ENCODE measurements at places on chromosomes 12 and 14. TPM values are rescaled to one million over a fixed set of nuclear protein-coding genes. Genes with fewer than 3 reads are reported as not detected.

GRCh38 chr12:17017402-17017801, 411.4 kb upstream of the LMO3 start:
- DNase-seq: no peak

Gene ADAMTS20
- 1.2 TPM for polyA plus RNA-seq

DNA sequence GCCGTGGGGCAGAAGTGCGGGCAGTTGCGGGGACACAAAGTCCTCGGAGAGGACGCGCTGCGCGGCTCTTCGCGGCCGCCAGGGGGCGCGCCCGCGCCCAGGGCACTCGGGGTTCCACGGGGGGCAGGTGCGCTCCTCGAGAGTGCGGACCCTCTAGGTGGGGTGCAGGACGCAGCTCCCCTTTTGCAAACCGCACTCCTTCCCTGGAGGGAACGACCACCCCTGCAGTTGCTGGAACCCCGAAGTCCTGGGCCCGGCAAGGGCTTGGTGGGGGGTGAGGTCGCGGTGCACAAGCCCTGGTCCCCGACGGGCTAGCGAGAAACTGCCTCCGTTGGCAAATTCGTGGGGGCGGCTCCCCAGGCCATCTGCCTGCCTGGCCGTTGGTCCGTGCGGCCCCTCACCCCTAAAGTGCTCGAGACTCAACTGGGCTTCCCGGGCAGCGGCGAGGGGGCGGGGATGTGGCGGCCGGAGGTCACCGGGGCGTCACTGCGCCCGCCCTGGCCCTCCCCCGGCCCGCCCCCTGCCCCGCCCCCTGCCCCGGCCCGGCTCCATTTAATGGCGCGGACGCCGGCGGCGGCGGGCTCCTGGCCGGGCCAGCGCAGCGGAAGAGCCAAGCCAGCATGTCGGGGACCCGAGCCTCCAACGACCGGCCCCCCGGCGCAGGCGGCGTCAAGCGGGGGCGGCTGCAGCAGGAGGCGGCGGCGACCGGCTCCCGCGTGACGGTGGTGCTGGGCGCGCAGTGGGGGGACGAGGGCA, at the start of gene ADSS1:
TSS of gene ADSS1 (plus strand) at position 579 of the 756 bp plus-strand sequence. CDS start at position 621, 42 bp downstream.
- no peak for DNase-seq

GRCh38 chr14:64438181-64438841, 27.0 kb upstream of the AKAP5 start:
- no peak for DNase-seq

DNA sequence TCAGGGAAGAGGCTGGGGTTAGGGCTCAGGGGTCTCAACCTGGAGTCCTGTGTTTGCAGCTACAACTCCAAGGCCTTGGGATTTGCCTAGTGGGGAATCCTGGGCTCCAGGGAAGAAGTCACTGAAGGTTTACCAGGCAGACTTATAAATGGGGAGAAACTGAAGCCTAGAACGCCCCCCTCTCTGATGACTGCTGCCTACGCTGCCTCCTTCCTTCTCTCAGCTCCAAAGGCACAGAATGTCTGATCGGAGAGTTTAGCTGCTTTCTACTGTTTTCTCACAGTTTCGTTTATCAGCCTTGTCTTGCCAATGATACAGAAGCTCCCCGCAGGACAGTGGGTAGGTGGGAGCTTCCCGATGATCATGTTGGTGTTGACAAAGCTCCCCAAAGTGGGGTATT, 101.7 kb downstream of the CACNA1C start:
- DNase-seq: no peak

Gene BDKRB1
- polyA plus RNA-seq: 0.66 TPM

Gene C12orf76
- polyA plus RNA-seq: 32.1 TPM

DNA sequence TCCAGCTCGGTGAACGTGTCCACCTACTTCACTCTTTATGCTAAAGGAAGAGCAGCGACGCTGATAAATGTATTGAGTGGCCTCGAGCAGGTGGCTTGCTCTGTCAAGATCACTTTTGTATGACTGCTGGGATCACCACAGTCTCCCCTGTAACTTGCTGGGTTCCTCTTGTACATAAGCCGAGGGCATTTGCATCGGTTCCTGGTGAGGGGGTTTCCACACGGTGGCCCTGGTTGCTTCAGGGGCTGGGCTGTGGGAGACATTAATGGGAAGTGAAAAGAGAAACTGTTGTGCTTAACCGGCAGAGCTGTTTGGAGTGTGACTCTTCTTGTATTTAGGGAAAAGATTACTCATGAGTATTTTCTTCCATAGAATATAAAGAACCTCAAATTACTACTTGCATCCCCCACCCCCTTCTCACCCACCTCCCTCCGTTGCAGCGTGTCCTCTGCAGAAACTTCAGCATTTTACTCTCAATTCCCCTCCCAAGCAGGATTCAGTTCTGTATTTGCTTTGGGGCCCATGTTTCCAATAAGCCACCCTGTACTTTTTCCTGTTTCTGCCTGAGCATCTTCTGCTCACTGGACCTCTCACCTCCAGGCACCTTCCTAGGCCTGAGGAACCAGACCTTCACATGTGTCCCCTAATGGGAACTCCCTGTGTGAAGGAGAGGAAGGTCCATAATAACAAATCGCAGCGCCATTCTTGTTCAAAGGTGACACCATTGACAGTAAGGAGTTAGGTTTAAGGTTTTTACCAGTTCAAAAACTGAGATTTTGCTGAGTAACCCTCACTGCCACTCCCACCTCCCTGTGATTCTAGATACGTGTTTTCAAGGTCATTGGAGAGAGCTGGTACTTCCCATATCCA, 187.0 kb downstream of the ETV6 start:
- no peak for DNase-seq

Gene LRR1
- polyA plus RNA-seq: 14.2 TPM

DNA sequence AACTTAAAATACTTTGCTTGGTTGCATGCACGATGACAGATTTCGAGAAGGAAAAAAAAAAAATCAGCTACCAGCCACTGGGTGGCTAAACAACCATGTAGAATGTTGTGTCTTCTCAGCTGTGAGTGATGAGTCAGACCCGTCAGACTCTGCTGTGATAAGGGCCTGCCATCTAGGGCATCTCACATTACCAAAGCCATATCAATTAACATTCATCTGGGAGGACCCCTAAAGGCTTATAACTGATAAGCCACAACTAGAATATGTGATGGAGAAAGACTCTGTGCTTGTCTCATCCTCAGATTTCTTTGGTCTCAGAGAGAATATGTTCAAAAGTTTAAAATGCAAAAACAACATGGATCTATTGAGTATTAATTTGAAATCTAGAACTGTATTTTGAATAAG, 111.5 kb downstream of the PAX9 start:
- DNase-seq: no peak

GRCh38 chr12:53670971-53671370, 4.9 kb downstream of the ATP5MC2 start:
- DNase-seq: no peak

DNA sequence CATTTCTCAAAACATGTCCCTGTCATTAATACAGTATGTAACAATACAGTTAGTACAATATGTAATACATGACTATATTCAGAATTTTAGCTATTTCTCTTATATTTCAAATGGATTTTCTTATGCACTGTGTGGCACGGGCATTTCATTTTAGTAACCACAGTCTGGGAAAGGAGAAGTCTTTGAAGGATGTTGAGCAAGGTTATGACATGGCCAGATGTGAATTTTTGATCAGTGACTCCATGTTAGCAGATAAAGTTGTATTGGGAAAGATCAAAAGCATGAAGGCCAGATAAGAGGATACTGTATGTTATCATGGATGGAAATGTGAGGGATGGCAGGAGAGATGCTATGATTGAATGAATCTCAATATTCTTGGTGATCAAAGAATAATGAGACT, 285.2 kb downstream of the NAV3 start:
- DNase-seq: no peak

DNA sequence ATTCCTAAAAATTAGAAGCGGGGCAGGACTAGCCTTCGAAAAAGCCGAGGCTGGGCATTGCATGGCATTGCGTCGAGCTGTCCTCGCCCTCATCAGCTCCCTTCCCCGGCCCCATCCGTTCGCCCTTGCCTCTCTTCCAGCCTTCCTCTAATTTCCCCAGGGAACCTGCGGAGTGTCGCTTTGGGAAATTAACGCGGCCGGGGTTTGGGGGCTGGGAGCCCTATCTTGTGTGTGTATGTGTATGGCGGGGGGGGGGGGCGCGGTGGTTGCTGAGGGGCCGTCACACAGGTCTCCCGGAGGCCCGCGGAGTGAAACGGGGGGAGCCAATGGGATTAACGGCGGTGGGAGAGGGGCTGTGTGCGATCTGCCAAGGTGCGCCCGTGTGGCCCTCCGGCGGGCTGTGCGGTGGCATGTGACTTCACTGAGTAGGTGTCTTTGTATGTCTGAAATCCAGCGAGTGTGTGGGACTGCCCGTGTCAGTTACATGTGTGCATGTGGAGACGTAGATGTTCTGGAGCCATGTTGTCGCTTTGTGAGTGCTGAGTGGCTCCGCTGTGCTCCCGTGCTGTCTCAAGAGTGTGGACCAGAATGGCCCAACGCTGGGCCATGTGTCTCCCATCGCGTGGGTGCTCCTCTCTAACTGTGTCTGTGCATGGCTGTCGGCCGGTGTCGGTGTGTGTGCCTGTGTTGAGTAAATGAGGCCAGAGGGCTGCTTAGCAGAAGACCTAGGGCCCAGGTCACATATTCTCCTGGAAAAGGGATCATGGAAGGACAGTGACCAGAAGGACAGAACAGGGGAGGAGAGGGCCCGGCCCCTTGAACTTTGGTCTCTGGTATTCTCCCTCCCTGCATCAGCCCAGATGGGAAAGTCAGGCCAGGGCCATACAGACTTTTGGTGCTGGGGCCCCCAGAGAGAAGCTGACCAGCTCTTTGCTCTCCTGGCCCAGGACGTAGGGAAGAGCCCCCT, 1.5 kb downstream of the PTMS start:
- DNase-seq: no peak

DNA sequence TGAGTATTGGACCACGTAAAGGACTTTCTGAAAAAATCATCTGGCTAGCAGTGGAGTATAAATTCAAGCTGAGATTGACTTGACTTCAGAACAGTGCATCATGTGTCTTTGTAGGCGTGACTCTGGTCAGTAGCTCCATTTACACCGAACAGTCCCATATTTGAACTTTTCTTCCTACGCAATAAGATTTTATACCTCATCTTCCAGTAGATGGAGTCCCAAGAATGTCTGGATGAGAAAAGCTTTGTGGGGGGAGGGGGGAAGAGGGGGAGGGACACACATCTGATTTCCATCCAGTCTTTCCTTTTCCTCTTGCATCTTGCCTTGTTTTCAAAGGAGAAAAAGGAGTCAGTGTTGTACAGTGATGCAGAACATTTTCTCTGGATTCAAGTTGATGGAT, 241.0 kb downstream of the EMP1 start:
- no peak for DNase-seq

- DNase-seq: no peak
Observed at GRCh38 chr12:127223731-127224130, 1043.2 kb upstream of the TMEM132C start.

- DNase-seq: no peak
Observed at GRCh38 chr12:39341179-39341578, 101.7 kb downstream of the KIF21A start.

GRCh38 chr14:68487805-68488590, 304.9 kb downstream of the ZFP36L1 start:
- no peak for DNase-seq

Gene EPYC
- polyA plus RNA-seq: not detected

Gene ZFYVE26
- polyA plus RNA-seq: 18.6 TPM

DNA sequence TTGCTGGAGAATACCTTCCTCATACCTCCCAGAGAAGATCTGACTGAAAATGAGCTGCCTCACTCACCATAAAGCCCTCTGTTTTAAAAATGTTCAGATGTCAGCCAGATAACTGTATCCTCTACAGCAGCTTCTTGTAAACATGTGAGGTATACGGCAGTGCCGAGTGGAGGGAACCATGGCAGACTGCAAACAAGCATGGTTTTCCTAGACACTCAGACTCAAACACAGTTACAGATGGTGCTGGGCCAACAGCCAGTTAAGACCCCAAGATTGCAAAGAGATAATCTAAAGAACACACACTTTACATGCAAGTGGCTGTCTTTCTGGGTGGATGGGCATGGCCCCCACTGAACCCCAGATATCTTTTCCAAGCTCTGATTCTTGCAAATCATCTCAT, 16.6 kb upstream of the CCDC177 start:
- no peak for DNase-seq

DNA sequence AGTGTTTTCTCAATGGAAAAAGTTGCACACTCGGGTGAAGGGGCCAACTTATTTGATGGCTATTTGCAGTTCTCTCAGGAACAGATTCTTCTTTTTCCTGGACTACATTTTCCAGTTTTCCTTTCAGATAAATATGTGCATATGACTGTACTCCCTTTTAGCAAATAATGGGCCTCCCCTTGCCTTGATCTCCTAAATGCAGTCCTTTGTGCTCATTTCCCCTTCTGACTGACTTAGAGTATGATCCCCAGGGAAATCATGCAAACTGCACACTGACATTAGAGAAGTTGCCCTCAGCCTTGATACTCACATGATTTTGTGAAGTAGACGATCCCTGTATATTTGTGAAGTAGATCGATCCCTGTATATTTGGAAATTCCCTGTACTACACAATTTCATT, 492.9 kb upstream of the NOVA1 start:
- no peak for DNase-seq

GRCh38 chr12:125634813-125635212, 569.6 kb downstream of the AACS start:
- no peak for DNase-seq

Gene MGP
- 65.6 TPM for polyA plus RNA-seq

Gene AQP2
- polyA plus RNA-seq: 113 TPM

Gene KRT74
- polyA plus RNA-seq: not detected

GRCh38 chr14:93031505-93032315, 84.0 kb downstream of the ITPK1 start:
- no peak for DNase-seq

- no peak for DNase-seq
Observed at GRCh38 chr12:102814691-102815367, 102.2 kb downstream of the PAH start.

DNA sequence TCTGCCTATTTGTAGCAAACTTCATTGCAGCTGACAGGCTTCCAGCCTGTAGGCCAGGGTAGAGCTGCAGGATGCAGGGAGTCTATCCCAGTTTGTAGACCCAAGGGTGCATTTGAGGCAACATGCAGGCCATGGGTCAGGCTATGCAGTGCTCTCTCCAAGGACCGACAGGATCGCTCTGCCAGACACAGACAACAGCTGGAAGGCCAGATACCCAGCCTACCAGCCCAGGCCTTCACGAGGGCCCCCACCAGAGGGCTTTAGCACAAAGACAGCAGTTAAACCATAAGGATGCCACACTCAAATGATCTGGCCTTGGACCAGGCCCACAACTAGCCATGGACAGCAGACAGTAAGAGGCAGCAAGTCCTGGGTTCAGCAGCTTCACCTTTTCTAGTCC, 10.3 kb downstream of the KCTD10 start:
- no peak for DNase-seq

GRCh38 chr12:132685400-132685799, 1.7 kb downstream of the POLE start:
- no peak for DNase-seq

DNA sequence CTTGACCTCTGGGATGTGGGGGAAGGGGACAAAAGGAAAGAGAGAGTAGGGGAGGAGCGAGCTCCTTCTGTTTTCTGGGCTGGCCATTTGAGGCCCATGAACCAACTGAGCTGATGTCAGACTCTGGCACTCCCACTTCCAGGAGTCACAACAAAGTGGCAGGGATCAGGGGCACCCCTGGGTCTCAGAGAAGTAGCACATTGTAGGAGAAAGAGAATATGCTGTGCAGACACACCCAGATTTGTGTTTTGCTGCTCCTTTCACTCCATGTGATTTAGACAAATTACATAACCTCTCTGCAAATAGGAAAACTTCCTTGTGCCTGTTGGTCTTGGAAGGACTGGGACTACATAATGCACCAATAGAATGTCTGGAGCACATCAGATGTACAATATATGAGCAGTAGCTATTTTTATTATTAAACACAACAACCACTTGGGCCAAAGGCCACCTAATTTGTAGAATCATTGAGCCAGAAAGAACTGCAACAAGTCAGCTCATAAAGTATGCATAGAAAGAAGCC, 265.5 kb downstream of the ZFP36L1 start:
- no peak for DNase-seq

All from left renal cortex interstitium (tissue), 4 donors.